ENCODE measurements at places on chromosomes 4 and X.

GRCh38 chrX:17968367-17968766 is 107.3 kb upstream of the RAI2 start:
- no peak for DNase-seq

- no peak for DNase-seq
Measured at GRCh38 chr4:189364032-189364449, 576.6 kb upstream of the FRG1 start.

GRCh38 chr4:140777894-140778293 is 21.7 kb upstream of the TBC1D9 start:
- DNase-seq = no peak

DNA sequence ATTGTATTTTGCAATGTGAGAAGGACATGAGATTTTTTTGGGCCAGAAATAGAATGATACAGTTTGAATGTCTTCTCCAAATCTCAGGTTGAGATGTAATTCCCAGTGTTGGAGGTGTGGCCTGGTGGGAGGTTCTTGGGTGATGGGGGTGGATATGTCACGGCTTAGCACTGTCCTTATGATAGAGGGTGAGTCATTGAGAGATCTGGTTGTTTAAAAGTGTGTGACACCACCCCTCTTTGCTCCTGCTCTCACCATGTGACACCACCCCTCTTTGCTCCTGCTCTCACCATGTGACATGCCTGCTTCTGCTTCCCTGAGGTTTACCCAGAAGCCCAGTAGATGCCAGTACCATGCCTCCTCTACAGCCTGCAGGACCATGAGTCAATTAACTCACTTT is 1226.9 kb downstream of the PCDH7 start:
- no peak for DNase-seq

DNA sequence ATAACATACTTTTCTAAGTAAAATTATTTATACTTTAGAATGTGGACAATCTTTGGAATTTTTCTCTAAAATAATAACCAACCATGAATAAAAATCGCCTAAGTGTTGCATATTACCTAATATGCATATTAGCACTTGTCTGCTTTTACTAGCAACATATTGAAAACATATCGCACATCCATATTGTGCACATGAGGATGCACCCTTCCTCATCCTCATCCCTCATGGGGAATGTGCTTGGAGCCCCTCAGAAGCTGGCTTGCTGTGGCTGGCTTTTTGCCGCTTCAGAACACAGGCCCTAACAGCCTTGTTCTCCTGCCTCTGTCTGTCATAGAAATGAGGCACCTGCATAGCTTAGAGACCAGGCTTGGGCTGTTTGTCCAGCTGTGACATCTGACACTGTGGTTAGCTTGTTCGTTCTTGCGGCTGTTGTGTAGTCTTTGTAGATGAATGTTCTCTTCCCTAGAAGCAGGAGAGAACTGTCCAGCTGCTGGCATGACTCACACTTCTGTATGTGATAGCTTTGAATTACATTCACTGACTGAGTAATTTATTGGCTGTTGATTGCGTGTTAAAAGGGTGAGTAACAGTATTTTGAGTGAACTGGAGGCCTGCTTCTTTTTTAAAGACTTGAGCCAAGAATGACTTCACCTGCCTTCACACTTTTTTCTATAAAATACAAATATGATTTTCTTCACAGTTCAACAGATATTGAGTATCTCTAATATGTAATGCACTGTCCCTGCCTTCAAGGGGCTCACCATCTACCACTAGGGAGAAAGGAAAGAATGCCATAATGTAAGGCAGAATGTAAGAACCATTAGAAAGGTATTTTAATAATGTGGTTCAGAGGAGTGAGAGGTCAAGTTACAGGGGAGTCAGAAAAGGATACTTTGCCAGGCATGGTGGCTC is 81.9 kb downstream of the HMGB2 start:
- no peak for DNase-seq

DNA sequence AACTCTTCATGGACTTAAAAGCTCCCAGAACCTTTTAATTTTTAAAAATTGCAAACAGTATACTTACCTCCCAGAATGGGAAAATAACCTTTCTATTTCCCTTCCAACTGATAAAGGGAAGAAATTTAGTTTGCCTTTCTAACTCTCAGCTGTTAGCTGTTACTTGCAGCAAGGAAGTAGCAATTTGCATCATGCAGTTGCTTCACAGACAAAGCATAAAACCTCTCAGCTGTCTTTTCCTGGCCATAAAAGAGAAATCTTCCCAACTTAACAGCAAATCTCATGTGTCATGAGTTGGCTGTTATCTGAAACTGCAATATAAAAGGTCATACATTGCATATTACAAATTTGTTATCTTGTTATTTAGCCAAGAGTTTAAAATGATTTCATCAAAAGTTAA is 18.4 kb downstream of the C4orf17 start:
- DNase-seq = no peak

DNA sequence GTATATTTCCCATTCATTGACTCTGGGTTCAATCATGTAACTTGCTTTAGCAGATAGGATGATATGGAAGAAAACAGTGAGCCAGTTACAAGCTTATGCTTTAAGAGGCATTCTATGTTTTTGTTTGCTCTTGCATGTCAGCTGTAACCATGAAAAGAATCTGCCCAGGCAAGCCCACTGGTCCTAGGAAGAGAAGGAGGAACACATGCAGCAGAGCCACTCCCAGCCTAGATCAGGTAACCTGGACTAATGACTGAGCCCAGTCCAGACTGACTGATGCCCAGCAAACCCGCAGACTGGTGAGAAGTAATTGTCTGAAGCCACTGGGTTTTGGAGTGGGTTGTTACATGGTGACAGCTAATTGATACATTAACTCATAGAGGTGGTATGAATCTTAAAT is 167.9 kb downstream of the COL4A6 start:
- DNase-seq = no peak

DNA sequence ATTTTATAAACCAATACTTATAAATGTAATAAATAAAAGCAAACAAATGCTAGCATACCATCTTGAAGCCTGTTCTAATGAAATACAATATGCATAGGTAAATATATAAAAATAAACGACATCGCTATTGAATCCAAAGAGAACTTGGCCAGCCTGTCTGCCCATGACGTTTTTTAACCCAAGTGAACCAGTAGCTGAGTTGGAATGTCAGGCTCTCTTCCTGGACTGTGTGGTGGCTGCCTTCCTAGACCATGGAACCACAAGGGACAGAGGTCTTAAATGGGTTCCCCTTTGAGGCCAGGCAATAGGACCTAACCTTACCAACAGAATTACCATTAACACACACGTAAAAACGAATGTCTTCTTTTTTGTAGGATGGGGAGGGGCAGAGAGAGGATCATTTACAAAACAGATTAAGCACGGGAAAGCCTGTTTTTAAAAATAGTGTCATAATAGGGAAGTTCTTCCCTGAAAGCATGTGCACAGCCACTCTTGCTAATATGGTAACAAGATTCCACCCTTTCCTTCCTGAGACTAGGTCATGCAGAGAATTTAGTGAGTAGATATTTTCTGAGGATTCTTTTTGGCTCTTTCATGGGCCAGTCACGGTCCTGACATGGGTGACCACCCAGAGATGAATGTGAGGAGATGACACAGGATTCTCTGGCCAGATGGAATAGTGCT is 69.4 kb upstream of the ACSL1 start:
- no peak for DNase-seq

DNA sequence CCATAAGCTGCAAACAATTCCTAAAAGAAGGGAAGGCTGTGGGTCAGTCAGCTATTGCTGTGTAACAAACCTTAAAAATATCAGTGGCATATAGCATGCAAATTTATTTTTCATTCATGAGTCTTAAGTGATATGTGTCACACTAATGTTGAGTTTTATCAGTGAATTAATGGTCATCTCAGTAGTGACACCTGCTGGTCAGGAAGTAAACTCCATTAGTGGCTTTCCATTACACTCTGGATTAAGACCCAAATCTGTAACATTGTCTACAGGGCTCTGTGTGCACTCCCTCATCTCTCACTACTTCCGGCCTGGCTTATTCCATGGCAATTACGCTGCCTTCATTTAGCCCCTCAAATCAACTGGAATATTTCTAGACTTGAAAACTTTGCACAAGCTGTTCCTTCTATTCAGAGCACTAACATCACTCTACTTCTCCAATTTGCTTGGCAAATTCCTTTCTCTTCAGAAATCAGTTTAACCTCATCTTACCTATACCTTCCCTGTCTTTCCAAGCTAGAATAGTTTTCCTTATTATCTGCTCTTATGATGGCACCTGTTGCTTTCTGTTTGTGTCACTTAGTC is 217.3 kb upstream of the TAPT1 start:
- DNase-seq = no peak

- DNase-seq = no peak
Measured at GRCh38 chr4:14241574-14241973, 614.0 kb upstream of the BOD1L1 start.

DNA sequence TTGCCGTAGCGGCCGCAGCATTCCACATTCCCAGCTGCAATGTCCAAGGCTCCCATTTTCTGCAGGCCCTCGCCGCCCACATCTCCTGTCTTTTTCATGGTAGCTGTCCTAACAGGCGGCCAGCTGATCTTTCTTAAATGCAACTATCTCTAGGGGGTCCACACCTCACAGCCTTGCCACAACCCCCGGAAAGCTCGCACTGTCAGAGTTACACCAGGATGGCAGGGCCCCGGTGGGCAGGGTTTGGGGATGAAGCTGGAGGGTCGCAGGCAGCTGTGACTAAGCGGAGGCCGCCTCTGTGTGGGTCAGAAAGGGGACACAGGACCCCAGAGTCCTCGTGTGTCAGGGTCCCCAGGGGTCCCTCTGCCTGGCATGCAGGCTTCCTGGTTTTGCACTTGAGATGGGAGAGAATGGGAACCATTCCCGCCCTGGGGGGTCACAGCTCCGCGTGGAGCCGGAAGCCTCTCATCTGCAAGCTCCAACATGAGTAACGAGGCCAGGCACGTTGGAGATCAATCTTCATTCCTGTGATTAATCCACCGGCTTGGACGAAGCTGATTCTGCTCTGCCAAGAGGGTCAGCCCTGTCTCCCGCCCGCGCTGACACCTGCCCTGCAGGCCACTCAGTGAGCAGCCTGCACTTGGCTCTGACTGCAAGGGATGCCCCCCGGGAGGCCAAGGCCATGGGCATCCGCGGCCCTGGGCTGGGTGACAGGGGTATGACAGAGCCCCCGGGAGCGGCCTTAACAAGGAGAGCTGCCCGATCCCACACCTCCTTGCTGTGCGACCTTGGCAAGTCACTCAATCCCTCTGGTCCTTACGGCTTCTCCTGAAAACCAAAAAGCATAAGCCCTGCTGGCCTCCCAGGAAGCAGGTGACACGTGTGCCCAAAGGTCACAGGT is 97.9 kb downstream of the ADRA2C start:
- no peak for DNase-seq

- no peak for DNase-seq
Measured at GRCh38 chr4:22077571-22077970, 129.0 kb upstream of the KCNIP4 start.

DNA sequence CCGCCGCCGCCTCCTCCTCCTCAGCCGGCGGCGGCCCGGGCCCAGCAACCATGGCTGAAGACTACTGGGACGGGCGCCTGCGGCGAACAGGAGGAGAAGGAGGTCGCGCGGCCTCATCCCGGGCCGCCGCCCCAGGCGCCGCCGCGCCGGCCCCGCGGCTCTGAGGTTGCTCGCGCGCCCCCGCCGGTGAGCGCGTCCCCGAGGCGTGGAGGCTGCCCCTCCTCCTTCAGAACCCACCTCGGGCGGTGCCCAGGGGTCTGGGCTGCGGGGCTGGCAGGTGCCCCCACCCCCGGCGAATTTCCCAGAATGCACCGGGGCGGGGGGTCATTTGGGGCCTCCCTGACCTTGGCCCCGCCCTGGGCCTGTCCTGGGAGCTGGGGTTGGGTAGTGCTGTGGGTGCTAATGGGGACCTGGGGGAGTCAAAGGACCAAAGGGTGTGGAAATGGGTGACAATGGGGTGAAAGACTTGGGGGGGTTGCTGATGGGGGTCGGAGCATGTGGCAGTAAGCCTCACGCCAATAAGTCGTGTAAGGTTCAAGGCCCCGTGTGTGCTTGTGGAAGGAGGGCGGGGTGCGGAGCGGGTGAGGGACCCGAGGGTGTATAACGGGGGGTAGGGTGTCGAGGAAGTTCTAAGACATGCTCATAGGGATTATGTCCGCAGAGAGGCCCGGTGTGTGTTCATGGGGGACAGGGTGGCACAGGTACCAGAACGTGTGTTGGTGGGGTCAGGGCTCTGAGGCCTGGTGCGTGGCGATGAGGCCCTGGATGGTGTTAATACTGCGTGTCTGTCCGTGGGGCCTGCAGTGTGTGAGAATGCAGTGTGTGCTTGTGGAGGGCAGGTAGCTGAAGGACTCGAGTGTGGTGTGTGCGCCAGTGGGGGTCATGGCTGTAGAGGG is 687 bp downstream of the CDK16 start:
- DNase-seq = peak; percentile 18

DNA sequence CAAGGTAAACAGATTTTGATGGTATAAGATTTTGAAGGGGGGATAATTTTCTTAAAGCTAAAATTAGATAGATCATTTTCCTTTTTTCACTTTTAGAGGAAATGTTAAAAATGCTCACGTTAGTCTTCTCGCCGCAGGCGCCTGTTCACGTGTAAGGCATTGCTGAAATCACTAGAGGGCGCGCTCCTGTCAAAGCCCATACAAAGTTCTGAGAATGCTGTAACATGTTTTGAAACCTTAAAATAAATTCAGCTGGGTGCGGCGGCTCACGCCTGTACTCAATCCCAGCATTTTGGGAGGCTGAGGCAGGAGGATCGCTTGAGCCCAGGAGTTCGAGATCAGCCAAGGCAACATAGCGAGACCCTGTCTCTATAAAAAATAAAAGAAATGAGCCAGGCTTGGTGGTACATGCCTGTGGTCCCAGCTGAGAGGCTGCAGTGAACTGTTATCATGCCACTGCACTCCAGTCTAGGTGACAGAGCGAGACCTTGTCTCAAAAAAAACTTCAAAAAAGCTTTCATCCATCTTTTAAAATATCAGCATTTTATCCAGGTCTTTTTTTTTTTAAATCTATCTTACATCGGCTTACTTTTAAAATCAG is 138.0 kb downstream of the RBMX2 start:
- DNase-seq = peak; percentile 3

DNA sequence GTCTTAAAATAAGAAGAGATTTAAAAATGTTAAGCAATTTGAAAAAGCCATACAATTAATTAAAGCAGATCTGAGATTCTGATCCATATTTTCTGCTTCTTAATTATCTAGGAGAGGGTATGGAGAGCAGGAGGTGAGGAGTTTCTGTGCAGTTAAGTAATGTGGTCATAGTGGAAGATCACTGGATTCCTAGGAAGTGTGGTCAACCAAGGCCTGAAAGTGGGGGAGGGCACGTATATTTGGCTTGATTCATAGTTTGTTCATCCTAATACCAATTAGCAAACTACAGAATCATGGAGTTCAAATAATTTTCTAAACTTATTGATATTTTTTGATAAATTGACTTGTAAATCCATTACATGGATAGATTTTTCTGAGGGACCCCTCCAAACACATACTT is 768.3 kb downstream of the RAPGEF2 start:
- no peak for DNase-seq

DNA sequence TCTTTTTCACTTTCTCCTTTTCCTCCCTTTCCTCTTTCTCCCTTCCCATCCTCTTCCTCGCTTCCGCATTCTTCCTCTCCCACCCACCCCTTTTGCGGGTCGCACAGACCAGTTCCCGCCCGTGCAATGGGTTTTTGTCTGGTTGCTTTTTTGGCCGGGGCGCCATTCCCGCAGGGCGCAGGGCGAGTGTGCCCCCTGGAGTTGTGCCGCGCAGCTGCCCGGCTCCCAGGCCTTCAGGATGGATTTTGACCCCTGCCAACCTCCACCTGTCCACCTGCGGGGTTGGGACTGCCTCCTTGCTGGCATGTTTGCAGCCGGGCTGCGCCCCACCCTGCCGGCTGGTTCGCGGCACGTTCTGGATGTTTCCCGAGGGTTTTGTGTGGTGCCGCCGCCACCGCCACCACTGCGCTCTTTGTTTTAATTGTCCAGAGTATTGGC is 578 bp upstream of the SEL1L3 start:
- no peak for DNase-seq
